ENCODE measurements at places on chromosomes 12 and 14.
A peak's percentile ranks its signal among the peaks of the same experiment; 100 is the strongest.

DNA sequence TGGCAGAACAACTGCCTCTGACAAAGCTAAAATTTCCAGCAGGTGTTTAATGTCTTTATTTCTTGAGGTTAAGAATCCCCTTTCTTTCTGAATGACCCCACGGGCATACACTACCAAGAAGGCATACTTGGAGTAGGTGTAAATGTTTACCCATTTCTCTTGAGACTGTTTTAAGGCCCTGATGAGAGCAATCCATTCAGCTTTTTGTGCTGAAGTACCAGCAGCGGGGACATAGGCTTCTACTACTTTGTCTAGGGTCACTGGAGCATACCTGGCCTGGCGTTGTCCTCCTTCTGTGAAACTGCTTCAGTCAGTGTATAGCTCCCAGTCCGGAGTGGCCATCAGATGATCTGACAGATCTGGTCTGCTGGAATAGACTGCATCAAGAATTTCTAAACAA lies 22.7 kb downstream of the ANG start:
- no peak for DNase-seq

DNA sequence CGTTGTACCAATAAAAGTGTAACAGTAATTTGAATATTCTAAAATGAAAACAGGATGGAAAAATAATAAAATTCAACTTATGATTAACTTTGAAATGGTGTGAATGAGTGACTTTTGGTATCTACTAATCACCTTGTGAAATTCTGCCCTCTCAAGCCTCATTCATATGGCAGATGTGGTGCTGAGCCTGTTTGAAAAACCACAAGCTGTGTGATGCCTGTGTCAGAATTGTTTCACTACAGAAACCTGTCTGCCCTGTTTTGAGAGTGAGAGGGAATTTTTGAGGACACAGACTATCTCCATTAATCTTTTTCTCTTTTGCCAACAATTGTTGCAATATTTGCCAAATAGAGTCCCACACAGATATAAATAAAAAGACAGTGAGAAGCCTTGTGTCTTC lies 3.9 kb upstream of the RNU6-7 start:
- no peak for DNase-seq

GRCh38 chr14:52328276-52328675 lies 14.2 kb downstream of the PTGER2 start:
- no peak for DNase-seq

DNA sequence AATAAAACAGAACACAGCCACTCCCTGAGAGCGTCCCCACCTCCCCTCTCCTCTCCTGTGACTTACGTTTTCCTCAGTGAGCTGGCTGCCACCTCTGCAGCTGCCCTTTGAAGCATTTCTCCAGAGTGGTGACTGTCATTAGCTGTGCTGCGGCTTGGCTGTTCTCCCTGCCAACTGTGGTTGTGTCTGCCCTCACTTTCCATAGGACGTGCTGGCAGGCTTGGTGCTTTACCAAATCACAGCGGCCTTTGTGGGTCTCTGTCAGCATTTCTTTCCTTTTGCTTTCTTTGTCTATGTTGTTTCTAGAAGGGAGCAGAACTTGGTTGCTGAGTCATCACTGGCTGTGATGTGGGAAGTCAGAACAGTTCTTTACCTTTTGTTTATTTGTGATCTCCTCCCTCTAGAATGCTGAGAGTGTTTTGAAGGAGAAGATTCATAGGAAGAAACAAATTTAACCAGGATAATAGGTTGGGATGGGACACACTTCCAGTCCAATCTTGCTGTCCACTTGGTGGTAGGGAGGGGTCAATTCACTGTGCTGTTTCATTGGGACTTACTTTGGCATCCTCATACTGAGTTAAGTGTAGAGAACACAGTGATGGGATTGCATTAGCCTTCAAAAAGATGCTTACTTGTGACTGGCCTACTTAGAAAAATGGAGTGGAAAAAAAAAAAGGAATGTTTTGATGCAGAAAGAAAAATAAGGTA lies 88.2 kb downstream of the TMX1 start:
- DNase-seq, result peak; percentile 33

- DNase-seq, result no peak
Measured at GRCh38 chr12:69149270-69149669, 90.1 kb upstream of the CPSF6 start.

- no peak for DNase-seq
Measured at GRCh38 chr14:101313268-101313667, 248.0 kb upstream of the DIO3 start.

DNA sequence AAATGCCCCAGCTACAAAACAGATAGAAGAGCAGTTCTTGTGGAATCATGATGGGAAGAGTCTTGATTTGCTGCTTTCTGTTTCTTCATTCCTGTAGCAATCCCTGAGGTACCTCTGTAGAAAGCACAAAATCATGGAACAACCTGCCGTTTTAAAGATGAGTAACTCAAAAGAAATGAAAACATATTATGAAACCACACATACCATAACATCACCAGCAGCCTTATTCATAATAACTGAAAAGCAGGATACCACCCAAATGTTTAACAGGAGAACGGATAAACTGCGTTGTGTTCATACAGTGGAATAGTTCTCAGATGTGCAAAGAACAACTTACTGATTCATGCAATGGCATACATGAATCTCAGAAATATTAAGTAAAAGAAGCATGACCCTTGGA lies 188.1 kb downstream of the RGS6 start:
- no peak for DNase-seq

DNA sequence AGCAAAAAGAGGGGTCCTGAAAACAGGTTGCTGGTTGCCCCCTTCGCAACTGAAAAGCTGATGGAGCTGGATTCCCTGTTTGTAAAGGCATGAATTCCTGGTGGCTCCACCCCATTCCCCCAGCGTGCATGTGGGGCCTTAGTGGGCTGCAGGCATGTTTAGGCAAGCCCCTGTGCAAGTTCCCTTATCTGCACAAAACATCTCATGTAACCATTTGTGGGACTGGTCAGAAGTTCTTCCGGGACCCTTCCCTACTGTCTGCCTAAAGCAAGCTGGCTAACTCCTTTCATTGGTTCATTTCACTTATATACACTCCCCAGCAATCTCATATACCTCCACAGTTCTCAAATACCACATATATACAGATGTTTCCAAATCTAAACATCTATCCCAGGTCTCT lies 24.0 kb upstream of the HIGD1C start:
- DNase-seq, result no peak

DNA sequence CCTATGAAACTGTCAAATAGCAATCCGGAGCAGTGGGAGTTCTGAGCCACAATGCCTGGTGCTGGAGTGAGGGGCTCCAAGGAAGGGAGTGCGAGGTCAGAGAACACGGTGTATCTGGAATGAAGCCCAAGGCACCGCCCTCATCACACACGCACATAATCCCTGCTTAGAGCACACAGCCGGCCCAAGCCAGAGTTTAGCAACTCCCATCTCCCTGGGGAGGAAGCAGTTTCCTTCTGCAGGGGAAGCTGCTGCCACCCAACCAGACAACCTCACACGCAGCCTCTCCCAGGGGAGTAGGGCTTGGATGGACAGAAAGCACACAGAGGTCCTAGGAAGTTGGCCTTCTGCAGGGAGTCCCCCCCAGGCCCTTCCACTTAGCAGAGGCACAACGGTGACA lies 31.3 kb downstream of the ACTN1 start:
- DNase-seq, result no peak

GRCh38 chr14:65200454-65200853 lies 98.1 kb upstream of the MAX start:
- DNase-seq, result no peak

DNA sequence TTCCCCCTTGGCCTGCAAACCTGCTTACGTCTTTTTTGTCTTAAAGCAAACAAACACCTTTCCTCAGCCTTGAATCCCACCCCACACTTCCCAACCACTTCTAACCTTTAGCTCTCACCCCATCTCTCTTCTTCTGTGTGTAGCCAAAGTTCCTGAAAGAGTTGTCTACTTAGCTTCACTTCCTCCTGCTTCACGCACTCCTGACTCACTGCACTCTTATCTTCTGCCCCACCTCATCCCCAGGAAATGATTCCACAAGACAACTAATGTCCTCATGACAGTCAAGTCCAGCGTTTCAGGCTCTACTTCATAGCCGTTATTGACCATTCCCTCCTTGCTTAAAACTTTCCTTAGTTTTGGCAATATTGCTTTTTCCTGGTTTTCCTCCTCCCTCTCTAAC lies 22.4 kb downstream of the EIF2B2 start:
- DNase-seq, result no peak

- no peak for DNase-seq
Measured at GRCh38 chr12:40238266-40238902, 13.6 kb downstream of the LRRK2 start.

GRCh38 chr12:122867691-122868461 lies 28.0 kb downstream of the VPS37B start:
- DNase-seq, result no peak

GRCh38 chr14:86481104-86481503 lies 951.2 kb downstream of the FLRT2 start:
- no peak for DNase-seq

DNA sequence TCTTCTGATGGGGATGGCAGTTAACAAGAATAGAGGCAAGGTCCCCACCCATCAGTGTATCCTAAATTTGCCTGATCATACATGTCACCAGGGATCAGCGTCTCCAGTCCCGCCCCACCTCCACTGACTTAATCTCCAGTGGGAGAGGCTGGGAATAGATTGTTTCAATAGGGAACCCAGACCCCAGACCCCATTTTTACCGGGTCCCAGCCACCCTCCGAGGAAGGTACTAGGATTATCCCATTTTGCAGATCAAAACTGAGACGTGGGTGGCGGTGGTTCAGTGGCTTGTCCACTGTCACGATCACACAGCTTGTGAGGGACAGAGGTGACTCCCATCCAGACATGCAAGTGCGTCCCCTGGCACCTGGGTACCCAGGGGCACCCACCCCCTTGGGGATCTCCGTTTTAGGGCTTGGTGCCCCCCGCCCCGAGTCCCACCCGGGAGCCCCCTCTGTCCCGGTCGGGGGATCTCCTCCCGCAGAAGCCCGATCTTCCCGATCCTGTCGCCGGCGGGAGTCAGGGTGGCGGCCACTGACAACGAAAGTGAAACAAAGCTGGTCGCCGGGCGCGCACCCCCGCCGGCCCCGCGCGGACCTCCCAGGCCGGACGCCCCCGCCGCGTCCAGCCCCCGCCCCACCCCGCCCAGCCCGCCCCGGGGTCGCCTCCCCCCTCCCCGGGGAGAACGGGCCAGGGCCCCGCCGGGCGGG lies 523 bp downstream of the WSB2 start:
- no peak for DNase-seq

GRCh38 chr14:40656311-40656710 lies 950.4 kb upstream of the LRFN5 start:
- no peak for DNase-seq

DNA sequence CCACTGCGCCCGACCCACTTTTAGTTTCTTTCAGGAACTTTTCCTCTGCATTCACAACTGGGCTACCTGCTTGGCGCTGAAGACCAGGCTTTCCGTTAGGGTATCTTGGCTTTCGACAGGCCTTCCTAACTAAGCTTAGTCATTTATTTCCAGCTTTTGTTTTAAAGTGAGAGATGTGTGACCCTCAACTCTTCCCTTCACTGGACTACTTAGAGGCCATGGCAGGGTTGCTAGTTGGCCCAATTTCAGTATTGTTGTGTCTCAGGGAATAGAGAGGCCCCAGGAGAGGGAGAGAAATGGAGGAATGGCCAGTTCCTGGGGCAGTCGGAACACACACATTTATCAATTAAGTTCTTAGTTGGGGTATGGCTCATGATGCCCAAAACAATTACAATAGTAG lies 10.4 kb downstream of the MTA1 start:
- no peak for DNase-seq

DNA sequence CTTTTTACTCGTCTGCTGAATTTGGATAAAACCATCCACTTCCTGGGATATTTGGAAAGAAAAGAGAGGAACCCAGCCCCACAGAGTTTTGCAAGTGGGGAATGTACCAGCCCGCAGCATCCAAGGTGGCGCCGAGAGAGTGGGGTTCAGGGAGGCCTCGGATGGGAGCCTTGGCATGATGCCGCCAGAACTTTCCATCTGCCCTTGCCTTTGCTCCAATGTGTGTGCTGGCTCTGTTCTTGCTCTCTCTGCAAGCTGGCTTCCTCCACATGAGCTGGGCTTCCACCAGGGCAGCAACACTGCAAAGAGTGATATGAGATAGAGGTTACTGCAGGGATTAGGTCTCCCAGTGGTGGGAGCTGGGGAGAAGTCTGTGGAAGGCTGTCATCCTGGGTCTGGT lies 6.6 kb upstream of the SERPINA12 start:
- no peak for DNase-seq

GRCh38 chr14:99615497-99616157 lies 11.6 kb upstream of the CCDC85C start:
- no peak for DNase-seq

DNA sequence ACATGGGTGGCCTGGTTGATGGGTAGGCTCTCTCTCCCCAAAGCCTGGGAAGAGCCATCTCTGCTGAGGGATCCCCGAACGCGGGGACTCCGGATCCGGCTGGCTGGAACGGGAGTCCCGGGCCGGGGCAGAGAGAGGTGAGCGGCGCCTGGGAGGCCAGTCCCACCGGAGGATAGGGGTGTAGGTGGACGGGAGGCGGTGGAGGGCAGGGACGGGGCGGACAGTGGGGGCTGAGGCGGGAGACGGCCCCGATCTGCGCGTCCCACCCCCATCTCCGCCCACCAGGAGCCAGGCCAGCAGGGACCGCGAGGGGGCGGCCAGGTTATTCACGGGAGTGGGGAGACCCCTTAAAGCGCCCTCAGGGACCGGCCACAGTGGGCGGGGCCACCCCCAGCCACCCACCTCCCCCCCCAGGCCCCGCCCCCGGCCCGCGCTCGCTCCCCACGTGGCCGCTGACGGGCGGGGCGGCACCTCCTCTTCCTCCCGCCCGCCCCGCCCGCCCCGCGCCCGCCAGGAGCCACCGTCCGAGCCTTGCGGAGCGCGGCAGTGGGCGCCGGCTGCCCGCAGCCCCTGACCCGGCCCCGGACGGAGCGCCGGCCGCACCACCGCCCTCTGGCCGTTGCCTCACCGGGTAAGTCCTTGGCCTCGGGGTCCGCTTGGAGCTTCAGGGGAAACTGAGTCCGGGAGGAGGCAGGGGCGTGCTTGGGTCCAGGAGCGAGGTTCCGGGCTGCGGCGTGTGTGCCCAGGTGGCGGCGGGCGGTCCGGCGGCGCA lies at the start of gene INF2:
Gene INF2 (plus strand): TSS at position 510 of the 772 bp plus-strand sequence. CDS start 11,748 bp downstream, outside the sequence.
- DNase-seq, result no peak

GRCh38 chr14:62071039-62071438 lies 308.8 kb downstream of the SNAPC1 start:
- no peak for DNase-seq

- DNase-seq, result no peak
Measured at GRCh38 chr12:12194206-12194605, 72.6 kb downstream of the LRP6 start.

GRCh38 chr14:97641827-97642226 lies 844.6 kb downstream of the VRK1 start:
- no peak for DNase-seq

GRCh38 chr14:100907240-100907639 lies 3.7 kb upstream of the RTL1 start:
- DNase-seq, result no peak

DNA sequence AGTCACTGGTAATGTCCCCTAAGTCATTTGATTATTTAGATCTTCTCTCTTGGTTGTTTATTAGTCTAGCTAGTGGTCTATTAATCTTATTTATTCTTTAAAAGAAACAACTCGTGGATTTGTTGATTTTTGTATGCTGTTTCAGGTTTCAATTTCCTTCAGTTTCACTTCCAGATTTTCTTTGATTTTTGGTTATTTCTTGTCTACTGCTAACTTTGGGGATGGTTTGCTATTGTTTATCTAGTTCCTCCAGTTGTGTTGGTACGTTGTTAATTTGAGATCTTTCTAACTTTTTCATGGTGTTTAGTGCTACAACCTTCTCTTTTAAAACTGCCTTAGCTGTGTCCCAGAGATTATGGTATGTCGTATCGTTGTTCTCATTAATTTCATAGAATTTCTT lies 18.5 kb upstream of the CD69 start:
- no peak for DNase-seq
